ENCODE measurements at places on chromosomes 5 and 9.

DNA sequence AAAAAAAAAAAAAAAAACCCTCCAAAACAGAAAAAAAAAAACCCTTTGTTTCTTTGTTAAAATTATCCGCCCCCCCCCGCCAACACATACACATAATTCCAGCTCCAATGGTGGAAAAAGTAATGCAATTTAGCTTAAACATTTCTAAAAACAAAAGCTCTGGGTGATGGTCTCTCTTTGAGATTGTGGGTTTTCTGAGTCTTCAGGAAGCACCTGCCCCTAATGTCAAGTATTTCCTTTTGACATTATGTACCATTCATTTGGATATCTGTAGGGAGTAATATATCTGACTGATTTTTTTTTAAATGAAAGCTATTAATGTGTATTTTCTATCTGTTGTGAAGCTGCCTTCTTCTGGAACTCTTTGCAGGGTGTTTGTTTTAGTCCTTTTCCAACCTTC, 389.7 kb downstream of the TAF11L14 start:
- DNase-seq, result no peak

DNA sequence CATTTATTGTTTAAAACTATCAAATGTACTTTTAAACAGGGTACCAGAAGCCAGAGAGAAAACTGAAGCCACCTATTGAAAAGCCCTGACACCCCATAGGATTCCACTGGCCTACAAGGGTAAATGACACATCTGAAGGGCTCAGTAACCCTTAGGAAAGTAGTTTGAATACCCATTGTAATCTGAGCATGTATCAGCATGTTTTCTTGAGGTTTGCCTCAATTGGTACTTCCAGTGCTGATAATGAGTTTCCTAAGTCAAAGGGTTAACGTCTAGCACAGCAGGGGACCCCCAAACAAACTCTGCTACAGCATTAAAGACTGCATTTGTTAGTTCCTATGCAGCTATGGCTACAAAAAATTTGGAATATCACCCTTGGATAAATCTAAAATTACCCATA, 657.1 kb downstream of the NR2F1-AS1 start:
- no peak for DNase-seq

- DNase-seq, result no peak
These were observed 141.3 kb downstream of the SREK1 start for GRCh38 chr5:66285343-66285922.

DNA sequence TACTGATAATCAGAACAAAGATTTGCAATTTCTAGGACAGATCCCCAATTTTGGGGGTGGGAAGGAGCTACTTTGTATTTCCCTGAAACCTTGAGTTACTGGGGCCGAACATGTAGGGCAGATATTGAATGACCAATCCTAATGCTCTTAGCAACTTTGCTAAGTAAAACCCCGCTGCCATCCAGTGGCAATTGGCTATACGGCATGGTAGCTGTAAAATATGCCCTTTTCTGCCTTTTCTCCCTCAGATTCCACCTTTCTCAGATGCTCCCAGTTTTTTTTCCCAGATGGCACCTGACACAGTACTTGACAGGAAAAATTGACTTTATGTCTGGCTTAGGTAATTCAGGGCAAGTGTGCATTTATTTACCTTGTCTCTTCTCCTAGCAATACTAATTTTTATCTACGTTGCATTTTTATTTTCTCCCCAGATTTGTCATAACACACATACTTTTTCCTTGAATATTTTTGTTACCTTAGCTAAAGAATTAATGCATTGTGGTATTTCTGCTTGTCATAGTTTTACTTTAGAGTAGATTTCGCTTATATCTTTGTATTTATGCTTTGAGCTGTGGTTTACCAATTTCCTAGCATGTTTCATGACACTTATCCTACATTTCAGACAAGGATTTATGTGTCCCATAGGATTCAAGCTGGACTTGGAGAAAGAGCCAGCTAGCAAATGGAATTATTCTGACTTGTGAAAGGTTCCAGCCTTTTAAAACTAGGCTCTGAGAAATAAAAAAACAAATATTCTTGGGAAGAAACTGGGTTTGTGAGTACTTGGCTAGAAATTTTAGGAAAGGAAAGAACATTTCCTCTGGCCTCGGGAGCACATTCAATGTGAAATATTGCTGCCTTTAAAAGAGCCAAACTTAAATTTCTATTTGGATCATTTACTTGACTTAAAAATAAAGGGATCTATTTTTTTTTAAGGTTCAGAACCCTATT, 37.4 kb downstream of the PIK3R1 start:
- peak; percentile 79 for DNase-seq

- no peak for DNase-seq
These were observed 62.7 kb downstream of the RAB14 start for GRCh38 chr9:121138973-121139372.

GRCh38 chr5:55847837-55848236, 3.3 kb upstream of the IL31RA start:
- DNase-seq, result no peak

- DNase-seq, result no peak
These were observed 285.1 kb downstream of the MAT2B start for GRCh38 chr5:163790497-163790896.

- peak; percentile 44 for DNase-seq
These were observed 530 bp downstream of the UCK1 start for GRCh38 chr9:131530546-131530919.

- DNase-seq, result peak; percentile 24
These were observed 24.8 kb downstream of the HSPB3 start for GRCh38 chr5:54480296-54480695.

DNA sequence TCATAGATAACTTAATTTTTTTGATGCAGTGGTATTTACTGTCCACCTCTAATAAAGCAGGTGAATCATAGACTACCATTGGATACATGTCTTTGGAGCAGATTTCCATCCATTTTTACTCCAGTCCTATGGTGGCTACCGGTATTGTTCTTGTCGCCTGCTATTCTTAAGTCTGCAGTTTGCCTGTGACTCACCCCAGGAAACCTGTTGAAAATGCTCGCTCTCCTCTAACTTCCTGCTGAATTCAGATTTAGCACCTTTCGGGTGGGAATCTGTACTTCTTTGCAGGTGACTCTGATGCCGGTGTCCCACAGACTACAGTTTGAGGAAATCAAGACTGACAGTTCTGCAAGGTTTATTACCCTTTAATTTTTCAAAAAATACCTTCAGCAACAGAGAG, 58.8 kb upstream of the DHFR start:
- no peak for DNase-seq

DNA sequence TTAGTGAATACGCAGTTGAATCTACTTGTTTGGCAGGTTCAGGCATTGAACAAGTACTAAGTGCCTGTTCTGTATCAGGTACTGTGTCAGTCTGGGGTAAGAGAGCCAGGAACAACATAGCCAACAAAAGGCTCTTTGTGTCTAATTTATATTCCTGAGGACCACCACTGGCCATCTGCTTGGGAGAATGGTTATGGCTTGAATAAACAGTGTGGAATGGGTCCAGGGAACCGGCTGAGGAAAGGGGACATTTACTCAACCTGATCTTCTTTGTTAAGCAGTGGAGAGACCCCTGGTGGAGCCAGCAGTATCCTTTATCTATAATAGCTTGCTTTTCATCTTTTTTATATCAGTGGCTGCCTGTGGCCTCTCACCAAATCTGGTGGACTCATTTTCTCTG, 38.6 kb downstream of the EXOSC2 start:
- DNase-seq, result no peak

DNA sequence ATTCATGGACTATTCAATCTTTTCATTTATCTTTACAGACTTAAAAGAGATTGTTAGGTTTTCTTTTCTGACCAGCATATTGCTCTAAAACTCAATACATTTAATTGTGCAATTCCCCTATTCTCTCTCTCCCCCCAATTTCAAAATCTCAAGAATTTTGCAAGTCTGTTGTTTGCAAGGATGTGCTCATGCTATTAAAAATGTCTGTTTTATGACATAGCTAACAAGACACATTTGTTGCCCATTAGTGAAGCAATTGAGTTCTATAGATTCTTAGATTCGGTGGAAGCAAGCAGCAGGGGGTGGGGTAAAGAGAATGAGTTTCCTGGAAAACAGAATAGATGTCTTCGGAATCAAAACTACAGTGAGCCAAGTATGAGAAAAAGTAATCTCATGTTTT, 8.5 kb upstream of the CSNK1A1 start:
- DNase-seq, result peak; percentile 55

DNA sequence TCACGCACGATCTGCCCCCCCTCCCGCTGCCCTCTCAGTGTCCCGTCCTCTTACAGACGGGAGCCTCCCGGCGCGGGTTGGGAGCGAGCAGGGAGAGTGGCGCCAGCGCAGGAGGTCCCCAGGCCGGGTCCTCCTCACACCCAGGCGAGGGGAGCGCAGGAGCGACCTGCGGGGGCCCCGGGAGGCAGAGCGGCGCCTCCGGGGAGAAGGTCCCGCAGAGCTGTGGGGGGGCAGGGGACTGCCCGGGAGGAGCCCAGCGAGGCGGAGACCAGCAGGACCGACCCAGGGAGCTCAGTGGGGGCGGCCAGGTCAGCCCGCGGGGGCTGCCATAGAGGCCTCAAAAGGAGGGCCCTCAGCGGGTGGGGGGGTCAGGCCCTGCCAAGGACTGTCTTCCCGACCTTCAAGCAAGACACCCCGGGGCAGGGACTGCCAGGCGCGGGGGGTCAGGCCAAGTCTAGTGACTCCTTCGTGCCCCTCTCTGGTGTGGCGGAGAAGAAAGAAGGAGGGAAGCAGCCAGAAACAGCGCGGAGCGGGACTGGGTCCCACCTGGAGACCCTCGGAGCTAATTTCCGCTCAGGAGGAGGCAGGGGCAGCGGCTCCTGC, 123.3 kb upstream of the ERCC6L2 start:
- DNase-seq, result no peak

GRCh38 chr5:5298068-5298633, 124.3 kb upstream of the ICE1 start:
- DNase-seq, result no peak

GRCh38 chr5:137366526-137366925, 132.6 kb downstream of the SPOCK1 start:
- DNase-seq, result no peak

GRCh38 chr5:8457187-8458037, 588.5 kb downstream of the MTRR start:
- peak; percentile 98 for DNase-seq

DNA sequence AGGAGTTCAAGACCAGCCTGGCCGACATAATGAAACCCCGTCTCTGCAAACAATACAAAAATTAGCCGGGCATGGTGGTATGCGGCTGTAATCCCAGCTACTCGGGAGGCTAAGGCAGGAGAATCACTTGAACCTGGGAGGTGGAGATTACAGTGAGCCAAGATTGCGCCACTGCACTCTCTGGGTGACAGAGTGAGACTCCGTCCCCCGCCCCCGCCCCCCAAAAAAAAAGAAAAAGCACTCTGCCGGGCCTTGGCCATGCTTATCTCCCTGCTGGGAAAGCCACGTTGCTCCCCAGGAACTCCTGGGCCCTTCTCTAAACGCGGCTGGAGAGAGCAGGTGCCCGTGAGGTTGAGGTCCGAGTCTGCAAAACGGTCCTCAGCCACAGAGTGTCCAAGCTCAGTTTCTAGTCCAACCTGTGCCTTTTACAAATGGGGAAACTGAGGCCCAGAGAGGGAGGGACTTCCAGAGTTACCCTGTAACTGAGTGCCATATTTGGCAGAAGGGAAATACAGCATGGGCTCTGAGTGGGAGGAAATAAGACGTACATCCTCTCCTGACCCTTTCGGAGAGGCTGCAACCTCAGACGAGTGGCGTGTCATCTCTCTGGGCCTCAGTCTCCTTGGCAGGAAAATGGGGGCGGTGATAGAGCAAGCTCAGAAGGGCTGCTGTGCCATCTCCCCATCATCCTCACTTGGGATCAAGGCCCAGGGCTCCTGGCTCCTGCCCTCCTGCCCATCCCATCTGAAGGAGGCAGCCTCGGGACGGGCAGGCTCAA, 6.6 kb upstream of the PHYHD1 start:
- DNase-seq, result peak; percentile 53

GRCh38 chr9:105877721-105878120, 183.4 kb downstream of the TMEM38B start:
- DNase-seq, result no peak

DNA sequence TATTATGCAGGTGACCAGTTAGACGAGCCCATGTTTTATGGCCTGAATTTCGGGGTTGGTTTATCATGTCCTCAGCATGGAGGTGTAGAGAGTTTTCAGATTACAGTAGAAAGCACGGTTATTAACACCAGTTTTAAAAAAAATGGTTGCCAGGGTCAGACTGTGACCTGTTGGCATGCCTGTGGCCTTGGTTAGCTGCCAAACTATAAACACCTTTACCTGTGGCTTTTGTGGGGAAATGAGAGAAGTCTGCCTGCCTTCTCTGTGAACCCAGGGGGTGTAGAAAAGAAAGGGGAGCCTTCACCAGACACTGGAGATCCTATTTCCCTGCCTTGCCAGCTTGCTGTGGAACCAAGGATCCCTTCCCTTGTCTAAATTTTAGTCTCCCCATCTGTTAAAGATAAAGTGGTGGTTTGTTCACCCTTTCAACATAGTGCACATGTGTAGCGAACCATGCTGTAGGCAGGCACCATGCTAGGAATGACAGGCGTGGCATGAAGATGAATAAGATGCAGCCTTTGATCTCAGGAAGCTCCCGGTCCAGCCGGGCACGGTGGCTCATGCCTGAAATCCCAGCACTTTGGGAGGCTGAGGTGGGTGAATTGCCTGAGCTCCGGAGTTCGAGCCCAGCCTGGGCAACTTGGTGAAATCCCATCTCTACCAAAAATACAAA, 6.1 kb upstream of the PHF19 start:
- no peak for DNase-seq

DNA sequence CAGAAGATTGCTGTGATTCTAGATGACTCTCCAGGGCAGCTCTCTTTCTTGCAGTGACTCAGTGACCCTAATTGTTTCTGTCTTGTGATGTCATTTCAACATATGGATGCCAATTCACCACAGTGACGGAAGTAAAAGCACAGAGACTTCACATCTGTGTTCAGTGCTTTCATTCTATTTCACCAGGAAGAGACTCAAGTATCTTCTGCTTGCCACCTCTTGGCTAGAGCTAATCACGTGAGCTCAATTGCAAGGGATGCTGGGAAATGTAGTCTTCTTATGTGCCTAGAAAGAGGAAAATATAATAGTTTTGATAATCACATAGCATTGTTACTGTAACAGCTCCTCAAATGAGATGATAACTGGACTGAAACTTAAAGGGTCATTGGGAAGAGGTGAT, 453.3 kb upstream of the KLF4 start:
- DNase-seq, result peak; percentile 55

DNA sequence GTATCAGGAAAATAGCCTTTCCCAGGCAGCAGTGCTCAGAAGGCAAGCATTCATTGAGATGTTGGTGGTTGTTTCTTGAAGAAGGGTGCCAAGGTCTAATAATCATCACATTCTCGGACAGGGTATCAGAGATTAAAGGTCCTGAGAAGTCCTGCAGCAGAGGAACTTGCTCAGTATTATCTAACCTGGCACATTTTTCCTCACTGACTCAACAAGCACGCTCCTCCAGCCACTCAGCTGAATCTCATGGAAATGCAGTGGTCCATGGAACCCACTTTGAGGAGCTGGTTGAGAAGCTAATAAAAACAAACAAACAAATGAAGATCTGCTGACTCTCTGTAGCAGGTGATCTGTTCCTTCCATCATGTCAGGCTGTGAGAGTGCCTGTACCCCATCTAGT, 35.3 kb upstream of the ICE1 start:
- no peak for DNase-seq

DNA sequence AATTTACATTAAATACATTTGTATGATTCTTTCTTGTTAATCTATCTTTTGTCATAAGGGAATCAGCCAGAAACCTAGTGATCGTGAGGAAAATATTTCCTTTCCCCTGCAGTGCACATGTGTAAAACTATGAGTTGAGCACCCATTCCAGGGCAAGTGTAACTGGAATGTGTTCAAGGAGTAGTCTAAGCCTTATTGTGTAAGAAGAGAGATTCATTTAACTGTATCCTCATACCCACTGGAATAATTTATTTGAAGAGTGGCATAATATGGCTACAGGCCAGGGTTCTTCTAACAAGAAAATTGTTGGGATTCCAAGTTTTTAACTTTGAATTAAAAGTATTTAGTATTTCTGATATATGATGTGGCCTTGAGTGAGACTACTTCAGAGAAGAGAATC, 1692.7 kb downstream of the EFNA5 start:
- DNase-seq, result no peak
